CD4-positive, alpha-beta T cell treated with Interleukin-21 for 1 hour (primary cell): ENCODE measurements at places on chromosomes 5 and 9.
A peak's percentile ranks its signal among the peaks of the same experiment; 100 is the strongest.

DNA sequence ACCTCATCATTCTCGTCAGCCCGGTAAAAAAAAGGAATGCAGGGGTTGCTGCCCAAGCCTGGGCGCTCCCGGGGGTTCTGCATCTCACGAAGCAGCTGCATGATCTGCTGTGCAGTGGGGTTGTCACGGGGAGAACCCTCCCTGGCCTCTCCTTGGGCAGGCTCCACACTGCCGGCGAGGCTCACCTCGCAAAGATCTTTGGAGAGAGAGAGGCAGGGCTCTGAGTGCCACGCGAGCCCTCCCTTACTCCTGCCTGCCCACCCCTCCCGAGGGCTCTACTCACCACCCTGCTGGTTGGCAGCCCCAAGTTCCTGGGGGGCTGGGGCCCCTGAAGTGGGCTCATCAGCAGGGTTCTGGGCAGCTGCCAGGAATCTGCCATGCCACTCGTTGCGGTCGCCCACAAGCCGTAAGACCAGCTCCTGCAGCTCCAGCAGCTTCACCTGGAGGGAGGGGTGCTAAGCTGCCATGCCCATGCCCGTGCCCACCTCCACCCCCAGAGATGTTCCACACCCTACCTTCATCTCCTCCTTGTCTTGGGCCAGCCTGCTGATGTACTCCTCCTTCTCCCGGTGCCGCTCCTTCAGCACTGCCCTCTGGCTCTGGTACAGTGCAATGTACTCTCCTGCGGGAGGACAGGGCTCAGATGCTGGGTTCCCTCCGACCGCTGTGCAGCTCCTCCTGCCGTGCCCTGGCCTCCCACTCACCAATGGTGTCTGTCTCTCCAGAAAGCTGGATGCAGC, 18.6 kb downstream of the GOLGA2 start:
- no peak for DNase-seq

DNA sequence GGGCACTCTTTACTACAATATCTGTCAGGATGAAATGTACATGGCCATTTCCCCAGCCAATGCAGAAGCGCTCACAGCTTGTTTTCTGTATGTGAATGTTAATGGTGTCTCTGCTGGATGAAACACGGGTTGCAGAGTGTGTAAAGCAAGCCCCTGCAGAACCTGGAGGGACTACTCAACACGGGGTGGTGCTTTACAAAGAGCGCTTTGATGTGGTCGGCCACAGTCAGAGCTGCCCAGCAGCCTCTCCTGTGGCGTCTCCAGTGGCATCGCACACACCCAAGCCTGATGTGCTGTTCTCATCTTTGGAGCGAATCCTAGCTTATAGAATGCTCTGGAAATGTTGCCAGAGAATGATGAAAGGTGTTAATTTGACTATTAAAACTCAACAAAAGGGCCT, 162.7 kb upstream of the NFIL3 start:
- no peak for DNase-seq

- DNase-seq, result no peak
Observed at GRCh38 chr5:71891856-71892255, 172.8 kb downstream of the CARTPT start.

DNA sequence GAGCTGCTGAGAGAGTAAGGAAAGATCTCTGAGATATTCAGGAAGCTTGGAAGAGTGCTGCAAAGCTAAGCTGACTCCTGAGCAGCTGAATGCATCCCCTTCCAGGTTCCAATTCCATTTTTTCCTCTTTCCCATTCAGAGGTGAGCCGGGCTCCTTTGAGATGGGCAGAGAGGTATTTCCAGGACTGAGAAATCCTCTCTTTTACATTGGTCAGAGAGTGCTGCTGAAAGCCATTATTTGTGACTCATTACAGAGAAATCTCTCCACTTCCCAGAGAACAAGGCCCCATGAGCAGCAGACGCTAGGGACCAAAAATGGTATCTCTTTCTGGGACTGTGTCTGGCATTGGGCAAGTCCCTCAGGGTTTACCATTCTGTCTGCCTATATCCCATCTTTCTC, 3.7 kb downstream of the MCTP1 start:
- no peak for DNase-seq

DNA sequence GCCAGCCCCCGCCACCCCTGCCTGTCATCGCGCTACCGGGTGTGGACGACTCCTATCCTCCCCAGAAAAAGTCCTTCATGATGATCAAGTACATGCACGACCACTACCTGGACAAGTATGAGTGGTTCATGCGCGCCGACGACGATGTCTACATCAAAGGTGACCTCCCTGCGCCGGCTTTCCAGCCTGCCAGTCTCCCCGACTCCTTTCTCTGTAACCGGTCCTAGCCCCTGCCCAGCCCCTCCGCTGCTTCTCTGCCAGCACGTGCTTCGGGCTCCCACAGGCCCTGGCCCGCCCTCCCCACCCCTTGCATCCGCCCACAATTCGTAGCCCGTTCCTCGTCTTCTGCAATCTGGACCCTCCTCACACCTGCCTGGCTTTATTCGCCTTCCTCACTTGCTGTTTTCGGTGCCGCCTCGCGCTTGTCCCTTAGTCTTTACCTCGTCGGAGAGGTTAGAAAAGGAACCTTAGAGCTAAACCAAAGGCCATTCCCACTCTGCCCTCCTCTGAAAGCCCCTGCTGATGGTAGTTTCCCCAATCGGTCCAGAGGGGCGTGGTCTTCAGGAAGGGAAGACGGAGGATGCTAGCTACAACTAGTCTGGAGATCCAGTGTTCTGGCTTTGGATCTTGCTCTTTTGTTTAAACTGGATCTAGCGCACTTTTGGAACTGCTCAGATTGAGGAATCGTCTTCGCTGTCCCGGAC, 1.4 kb downstream of the CHSY3 start:
- DNase-seq, result no peak

DNA sequence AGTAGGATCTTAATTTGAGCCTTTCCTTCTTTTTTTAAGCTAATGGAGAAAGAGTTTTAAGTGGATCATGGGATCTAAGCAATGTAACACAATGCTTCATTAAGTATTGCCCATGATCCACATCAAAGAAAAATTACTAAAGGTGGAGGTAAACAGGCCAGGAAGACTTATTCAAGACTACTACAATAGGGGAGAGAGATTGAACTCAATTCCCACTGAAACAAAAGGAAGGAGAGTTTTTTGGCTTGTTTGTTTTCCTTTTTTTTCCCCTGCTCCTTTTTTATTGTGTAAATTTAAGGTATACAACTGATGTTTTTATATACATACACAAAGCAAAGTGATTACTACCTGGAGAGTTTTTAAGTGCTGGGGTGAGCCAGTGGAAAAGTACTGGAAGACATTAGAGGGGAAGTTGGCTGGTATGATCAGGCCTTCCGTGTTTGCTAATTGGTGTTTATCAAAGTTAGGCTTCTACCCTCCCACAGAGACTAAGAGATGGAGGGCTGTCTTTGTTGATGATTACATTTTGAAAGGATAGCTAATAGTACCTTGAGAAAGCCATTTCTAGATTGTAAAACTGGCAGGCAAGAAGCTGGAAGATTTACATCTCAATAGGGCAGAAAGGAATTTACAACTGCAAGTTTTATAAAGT, 262.7 kb downstream of the CHSY3 start:
- no peak for DNase-seq

- peak; percentile 5 for DNase-seq
Observed at GRCh38 chr5:66553916-66554575, 42.1 kb upstream of the MAST4 start.

DNA sequence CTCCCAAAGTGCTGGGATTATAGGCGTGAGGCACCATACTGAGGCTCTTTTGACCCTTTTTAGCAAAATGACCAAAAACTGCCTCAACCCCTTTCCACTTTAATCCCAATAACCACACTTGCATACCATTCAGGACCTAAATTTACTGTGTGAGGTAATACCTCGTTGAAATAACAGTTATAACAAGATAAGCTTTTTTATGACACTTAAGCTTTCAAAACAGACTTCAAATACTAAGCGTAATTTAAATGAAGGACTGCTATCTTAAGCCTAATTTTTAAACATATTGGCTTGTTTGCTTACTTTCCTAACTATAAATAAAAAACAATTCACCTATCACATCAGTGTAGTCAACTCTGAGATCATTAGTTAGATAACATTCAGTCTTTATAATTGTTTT, 37.8 kb downstream of the PWWP2A start:
- no peak for DNase-seq

GRCh38 chr5:61409568-61409967, 77.5 kb downstream of the ZSWIM6 start:
- DNase-seq, result no peak

DNA sequence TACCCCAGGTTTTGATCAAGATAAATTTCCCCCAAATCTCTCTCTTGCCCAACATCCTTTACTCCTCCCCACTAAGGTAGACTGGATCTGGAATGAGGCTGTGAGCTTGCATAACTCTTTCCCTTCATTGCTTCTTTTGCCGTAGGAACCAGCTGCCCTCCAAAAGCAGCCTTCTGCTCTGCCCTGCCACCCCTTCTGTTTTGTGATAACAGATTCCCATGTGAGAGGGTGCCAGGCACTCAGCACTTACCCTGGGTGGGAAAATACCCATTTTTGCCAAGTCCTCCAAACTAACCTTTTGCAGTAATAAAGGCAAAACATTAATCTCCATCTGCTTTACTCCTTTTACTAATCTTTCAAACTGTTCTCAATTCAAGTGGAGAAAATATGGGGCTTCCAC, 182.6 kb downstream of the ASTN2 start:
- no peak for DNase-seq

- DNase-seq, result no peak
Observed at GRCh38 chr5:159866093-159866492, 50.2 kb upstream of the ADRA1B start.

DNA sequence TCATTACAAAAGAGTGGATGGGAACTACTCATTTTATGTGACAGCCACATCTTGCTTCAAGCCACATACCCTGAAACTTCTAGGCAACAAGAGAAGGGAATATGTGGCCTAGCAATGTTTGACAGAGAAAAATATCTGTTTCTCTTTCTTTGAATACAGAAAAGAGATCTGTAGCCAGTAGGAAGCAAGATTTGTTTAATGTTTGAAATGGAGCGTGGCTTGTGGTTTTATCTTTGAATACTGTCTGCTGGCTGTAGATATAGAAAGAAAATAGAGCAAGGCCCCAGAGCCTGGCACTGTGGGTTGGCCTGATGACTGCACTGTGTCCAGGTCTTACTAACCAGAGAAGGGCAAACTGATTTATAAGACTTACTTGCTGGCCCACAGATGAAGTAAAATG, 133.8 kb downstream of the ARHGEF28 start:
- DNase-seq, result no peak
